Mononuclear cell (primary cell): ENCODE measurements at places on chromosomes 16 and 17. TPM values are rescaled to one million over a fixed set of nuclear protein-coding genes. Genes with fewer than 3 reads are reported as not detected.

LGALS9B gene
- total RNA-seq: 0.52 TPM

ITGAD gene
- under 0.01 TPM for total RNA-seq

C17orf67 gene
- total RNA-seq: 1.5 TPM

PCYT2 gene
- total RNA-seq: 10.6 TPM

ACSM5 gene
- total RNA-seq: not detected

CMTM4 gene
- total RNA-seq: 2.0 TPM
